Endodermal cell (in vitro differentiated cells): ENCODE measurements at places on chromosomes 16 and 17. TPM values are rescaled to one million over a fixed set of nuclear protein-coding genes. Genes with fewer than 3 reads are reported as not detected.

GRCh38 chr16:74734361-74735161 is 33.9 kb upstream of the MLKL start:
- no peaks in the 10 kb centered on the region for H3K36me3 ChIP-seq
- peak; percentile 83 for DNase-seq
- H3K4me1 ChIP-seq = peaks cover 45% of the 10 kb centered on the region
- no peak overlapping the region for H3K4me3 ChIP-seq

DNA sequence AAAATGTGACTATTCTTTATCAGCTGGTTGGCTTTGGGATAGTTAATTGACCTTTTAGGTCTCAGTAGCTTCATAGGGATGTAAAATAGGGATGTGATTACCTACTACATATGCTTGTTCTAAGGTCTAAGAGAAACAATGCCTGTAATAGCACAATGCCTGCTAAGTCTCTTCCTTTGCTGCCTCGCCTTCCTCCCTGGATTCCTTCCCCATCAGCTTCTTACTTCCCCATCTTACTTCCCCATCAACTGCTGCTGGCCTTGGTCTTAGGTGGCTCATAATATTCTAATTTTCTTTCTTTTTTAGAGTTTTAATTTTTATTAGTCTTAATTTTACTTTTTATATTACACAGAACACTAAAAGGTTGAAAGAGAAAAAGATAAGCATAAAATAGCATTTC is 59.2 kb upstream of the GOT2 start:
- H3K4me1 ChIP-seq = no peaks in the 10 kb centered on the region
- DNase-seq = no peak
- no peak overlapping the region for H3K27ac ChIP-seq
- no peaks in the 10 kb centered on the region for H3K36me3 ChIP-seq
- no peaks in the 10 kb centered on the region for H3K27me3 ChIP-seq
- no peak overlapping the region for H3K4me3 ChIP-seq

GRCh38 chr16:29806641-29807425 is 504 bp downstream of the MAZ start:
- H3K36me3 ChIP-seq = peaks cover 50% of the 10 kb centered on the region
- peak overlapping the region; percentile 91 for H3K27ac ChIP-seq
- H3K4me3 ChIP-seq = peak overlapping the region; percentile 89
- peaks cover 19% of the 10 kb centered on the region for H3K4me1 ChIP-seq
- no peaks in the 10 kb centered on the region for H3K27me3 ChIP-seq

Gene CCDC92B
- 5.7 to 14.0 TPM (median 5.8 TPM) in 3 replicates for total RNA-seq

DNA sequence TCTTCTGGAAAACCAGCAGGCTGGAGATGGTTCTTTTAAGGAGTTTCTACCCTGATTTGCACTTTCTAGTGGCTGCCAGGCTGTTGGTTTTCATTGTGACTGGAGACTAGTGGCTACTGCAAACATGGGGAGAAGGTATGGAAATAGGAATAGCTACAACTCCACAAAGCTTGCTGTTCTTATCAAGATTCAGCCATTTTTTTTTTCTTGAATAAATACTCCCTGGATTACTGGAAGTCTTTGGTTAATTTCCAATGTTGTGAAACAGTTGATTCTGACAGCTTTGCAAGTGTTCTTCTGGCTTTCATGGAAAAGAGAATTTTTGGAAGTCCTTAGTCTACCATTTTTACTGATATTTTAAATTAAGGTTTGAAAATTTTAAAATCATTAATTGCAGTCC is 277.7 kb downstream of the HS3ST3A1 start:
- no peak overlapping the region for H3K4me3 ChIP-seq
- peaks cover 2% of the 10 kb centered on the region for H3K4me1 ChIP-seq
- no peak overlapping the region for H3K27ac ChIP-seq
- no peaks in the 10 kb centered on the region for H3K27me3 ChIP-seq
- DNase-seq = no peak
- no peaks in the 10 kb centered on the region for H3K36me3 ChIP-seq

- no peak overlapping the region for H3K4me3 ChIP-seq
- no peaks in the 10 kb centered on the region for H3K27me3 ChIP-seq
- H3K4me1 ChIP-seq = no peaks in the 10 kb centered on the region
- no peak overlapping the region for H3K27ac ChIP-seq
Measured at GRCh38 chr17:45114117-45114932, 18.0 kb downstream of the PLCD3 start.

Gene SRCIN1
- 2.8 and 2.9 TPM in 2 replicates for total RNA-seq

DNA sequence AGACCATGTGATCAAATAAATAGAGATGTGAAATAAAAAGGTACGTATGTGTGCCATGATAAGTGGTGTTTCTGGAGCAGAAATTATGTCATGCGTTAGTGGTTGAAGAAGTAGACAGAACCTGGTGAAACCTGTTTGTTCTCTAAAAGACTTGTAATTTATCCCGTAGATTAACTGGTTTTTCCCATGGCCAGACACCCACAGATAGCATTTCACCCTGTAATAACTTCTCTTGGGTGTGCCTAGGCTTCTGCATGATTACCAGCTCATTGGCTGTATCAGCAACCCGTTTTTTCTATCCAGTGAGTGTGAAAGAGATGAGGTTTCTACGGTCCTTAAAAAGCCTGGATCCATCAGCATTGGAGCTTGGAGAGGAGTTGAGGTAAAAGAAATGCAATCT is 471.3 kb downstream of the NPIPA7 start:
- H3K27me3 ChIP-seq = no peaks in the 10 kb centered on the region
- no peaks in the 10 kb centered on the region for H3K4me1 ChIP-seq
- H3K4me3 ChIP-seq = no peak overlapping the region

- H3K4me3 ChIP-seq = peak overlapping the region; percentile 86
- H3K27me3 ChIP-seq = no peaks in the 10 kb centered on the region
- H3K4me1 ChIP-seq = no peaks in the 10 kb centered on the region
- no peaks in the 10 kb centered on the region for H3K36me3 ChIP-seq
Measured at GRCh38 chr16:28925386-28926228, 569 bp upstream of the RABEP2 start.

DNA sequence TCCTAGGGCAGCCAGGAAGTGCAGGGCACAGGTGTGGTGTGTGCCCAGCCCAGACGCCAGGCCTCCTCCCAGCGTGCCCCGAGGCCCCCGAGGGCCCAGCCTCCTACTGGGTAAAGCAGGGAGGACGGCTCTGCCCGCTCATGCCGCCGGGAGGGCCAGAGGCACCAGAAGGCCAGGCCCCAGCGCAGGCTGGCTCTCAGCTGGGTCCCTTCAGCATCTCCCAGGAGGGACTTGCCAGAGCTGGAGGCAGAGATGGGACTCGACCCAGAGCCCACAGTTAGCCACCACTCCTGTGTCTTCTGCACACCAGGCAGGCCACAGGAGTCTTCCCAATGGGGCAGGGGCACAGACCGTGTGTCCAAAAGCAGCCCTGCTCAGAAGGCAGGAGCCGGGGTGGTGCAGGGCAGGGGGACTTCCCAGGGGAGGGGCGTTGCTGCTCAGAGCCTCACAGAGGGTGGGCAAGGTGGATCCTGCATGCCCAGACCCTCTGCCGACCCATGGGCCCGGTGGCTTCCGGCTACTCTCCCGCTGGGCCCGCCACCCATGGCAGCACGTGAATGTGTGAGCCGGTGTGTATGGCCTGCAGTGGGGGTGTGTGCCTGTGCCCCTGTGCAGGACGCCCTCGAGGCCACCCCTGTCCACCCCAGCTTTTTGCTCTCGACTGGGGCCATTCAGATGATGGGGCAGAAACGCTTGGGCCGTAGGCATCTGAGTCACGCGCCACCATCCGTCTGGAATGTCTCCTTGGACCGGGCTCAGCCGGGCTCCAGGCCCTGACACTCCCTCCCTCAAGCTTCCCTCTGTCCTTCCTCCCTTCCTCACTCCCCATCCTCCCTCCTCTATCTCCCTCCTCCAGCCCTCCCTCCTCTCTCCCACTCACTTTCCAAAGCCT is 5.7 kb upstream of the ZNF469 start:
- H3K36me3 ChIP-seq = no peaks in the 10 kb centered on the region
- H3K27ac ChIP-seq = peak overlapping the region; percentile 81
- no peak overlapping the region for H3K4me3 ChIP-seq
- DNase-seq = no peak
- peaks cover 13% of the 10 kb centered on the region for H3K27me3 ChIP-seq

GRCh38 chr16:23137818-23138217 is 11.4 kb downstream of the USP31 start:
- no peak overlapping the region for H3K4me3 ChIP-seq
- H3K27me3 ChIP-seq = no peaks in the 10 kb centered on the region
- no peak overlapping the region for H3K27ac ChIP-seq
- no peaks in the 10 kb centered on the region for H3K36me3 ChIP-seq
- no peak for DNase-seq

- no peaks in the 10 kb centered on the region for H3K36me3 ChIP-seq
- peaks cover 7% of the 10 kb centered on the region for H3K4me1 ChIP-seq
- H3K4me3 ChIP-seq = no peak overlapping the region
- no peaks in the 10 kb centered on the region for H3K27me3 ChIP-seq
- H3K27ac ChIP-seq = no peak overlapping the region
Measured at GRCh38 chr17:11943759-11944347, 53.4 kb downstream of the ZNF18 start.

- H3K4me1 ChIP-seq = peaks cover 5% of the 10 kb centered on the region
- H3K27me3 ChIP-seq = no peaks in the 10 kb centered on the region
- H3K36me3 ChIP-seq = peaks cover 38% of the 10 kb centered on the region
- DNase-seq = no peak
- H3K4me3 ChIP-seq = peak overlapping the region; percentile 88
- no peak overlapping the region for H3K27ac ChIP-seq
Measured at GRCh38 chr17:40416671-40417070, 1.0 kb downstream of the TOP2A start.

Gene RPH3AL
- 14.0 to 19.0 TPM (median 16.9 TPM) in 3 replicates for total RNA-seq

DNA sequence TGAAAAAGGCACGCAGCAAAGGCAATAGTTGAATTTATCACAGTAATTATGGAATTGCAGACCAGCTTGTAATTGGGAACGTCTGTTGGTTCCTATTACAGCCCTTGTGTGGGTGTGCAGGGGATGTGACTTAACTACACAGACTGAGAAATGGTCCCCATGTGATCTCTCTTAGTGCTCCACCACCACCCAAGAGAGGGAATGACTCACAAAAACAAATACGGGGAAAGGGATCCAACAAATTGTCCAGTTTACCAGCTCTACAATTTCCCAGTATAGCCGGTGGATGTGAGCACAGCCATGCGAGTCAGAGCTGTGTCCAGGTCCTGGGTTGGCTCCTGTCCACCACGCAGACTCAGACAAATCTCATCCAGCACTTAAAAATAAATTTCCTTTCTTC is 337.9 kb downstream of the GRIN2A start:
- H3K4me1 ChIP-seq = peaks cover 6% of the 10 kb centered on the region
- no peak for DNase-seq
- H3K4me3 ChIP-seq = no peak overlapping the region

DNA sequence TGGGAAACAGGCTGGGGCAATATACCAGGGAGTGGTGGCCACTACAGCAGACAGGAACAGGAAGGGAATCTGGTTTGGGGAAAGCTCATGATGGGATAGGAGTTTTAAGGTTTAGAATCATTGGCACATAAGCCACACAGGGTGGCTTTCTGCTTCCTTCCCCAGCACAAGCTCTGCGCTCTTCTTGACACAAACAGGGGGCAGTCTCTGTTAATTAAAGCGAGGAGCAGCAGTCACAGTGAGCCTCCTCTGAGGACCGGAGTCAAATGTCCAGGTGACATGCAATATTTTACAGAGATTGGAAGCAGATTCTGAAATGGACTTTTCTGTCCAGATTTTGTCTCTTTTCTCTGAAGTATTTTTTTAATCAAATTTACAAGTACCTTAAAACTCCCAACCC is 2.8 kb upstream of the SHISA9 start:
- H3K27ac ChIP-seq = no peak overlapping the region
- peaks cover 11% of the 10 kb centered on the region for H3K27me3 ChIP-seq
- DNase-seq = peak; percentile 68
- H3K4me1 ChIP-seq = no peaks in the 10 kb centered on the region

Gene PIPOX
- total RNA-seq = 1.8 to 2.9 TPM (median 2.9 TPM) in 3 replicates

GRCh38 chr16:77781091-77781490 is 7.3 kb upstream of the VAT1L start:
- peaks cover 12% of the 10 kb centered on the region for H3K27me3 ChIP-seq
- no peaks in the 10 kb centered on the region for H3K36me3 ChIP-seq
- H3K4me3 ChIP-seq = no peak overlapping the region
- DNase-seq = no peak

Gene BICDL2
- total RNA-seq = 8.0 and 8.2 TPM in 2 replicates

GRCh38 chr17:8499171-8499570 is 63.5 kb downstream of the NDEL1 start:
- H3K27ac ChIP-seq = no peak overlapping the region
- no peaks in the 10 kb centered on the region for H3K27me3 ChIP-seq
- no peak for DNase-seq

DNA sequence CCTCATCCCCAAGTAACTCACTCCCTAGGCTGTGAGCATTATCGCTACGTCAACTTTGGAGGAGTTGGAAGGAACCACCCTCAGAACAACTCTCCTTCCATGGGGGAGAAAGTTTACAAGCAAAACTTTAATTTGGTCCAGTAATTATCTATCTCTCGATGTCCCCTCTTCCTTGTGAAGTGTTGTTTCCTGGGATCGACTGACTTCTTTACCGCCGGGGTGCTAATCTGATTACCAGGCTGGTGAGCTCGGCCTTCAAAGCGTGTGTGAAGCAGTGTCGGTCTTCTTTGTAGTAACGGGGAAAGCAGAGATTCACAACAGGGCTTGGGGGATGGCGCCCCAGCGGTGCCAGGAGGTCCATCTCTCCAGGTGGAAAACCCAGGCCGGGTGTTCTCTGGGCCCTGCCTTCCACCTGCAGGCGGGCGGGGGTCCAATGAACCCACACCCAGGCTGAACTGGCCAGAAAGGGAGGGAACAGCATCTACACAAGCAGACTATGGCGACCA is 14.5 kb upstream of the FOXF1 start:
- DNase-seq = peak; percentile 76
- peaks cover 13% of the 10 kb centered on the region for H3K4me1 ChIP-seq
- H3K4me3 ChIP-seq = no peak overlapping the region
- H3K36me3 ChIP-seq = no peaks in the 10 kb centered on the region
- peaks cover 100% of the 10 kb centered on the region for H3K27me3 ChIP-seq

DNA sequence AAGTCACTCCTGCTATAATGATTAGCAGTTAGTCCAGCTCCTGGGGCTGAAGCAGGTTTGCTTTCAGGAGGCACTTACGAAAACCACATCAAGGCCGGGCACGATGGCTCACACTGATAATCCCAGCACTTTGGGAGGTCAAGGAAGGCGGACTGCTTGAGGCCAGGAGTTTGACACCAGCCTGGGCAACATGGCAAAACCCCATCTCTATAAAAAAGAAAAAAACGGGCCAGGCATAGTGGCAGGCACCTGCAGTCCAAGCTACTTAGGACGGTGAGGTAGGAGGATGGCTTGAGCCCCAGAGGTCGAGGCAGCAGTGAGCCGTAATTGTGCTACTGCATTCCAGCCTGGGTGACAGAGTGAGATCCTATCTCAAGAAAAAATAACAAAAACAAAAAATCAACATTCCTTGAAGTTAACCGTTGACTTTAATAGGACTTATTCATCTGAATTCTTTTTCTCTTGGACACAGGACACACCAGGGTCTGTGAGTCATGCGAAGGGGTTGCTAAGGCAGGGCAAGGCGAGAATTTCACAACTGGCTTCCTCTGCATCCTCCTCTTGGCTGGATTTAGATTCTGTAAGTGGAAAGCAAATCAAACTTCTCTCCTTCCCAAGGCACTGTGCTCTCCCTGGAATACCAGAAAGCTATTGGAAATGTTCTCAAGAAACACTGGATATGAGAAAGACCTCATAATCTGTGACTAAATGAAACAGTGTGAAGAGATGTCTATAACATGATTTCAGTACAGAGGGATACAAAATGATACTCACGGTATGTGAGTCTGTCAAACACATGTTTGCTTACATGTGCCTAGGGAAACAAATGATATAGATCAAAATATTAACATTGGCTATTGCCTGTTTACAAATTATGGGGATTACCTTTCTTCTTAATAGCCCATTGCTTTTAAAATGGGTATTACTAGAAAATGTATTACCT is 99.5 kb downstream of the SYCE1L start:
- no peak overlapping the region for H3K4me3 ChIP-seq
- no peaks in the 10 kb centered on the region for H3K27me3 ChIP-seq
- H3K4me1 ChIP-seq = no peaks in the 10 kb centered on the region
- H3K27ac ChIP-seq = no peak overlapping the region
- peaks cover 30% of the 10 kb centered on the region for H3K36me3 ChIP-seq

Gene C16orf96
- 1.2 and 1.5 TPM in 2 replicates for total RNA-seq

Gene ERI2
- 15.3 and 18.7 TPM in 2 replicates for total RNA-seq

Gene CES5A
- 0.26 TPM in 1 of 2 replicates, not detected in the other for total RNA-seq
